ENCODE measurements at places on chromosomes 6 and 20.

- no peak for DNase-seq
These were observed 17.6 kb downstream of the MCUR1 start for GRCh38 chr6:13796781-13797180.

- DNase-seq = no peak
These were observed 718.9 kb downstream of the EPHA7 start for GRCh38 chr6:92700411-92700810.

DNA sequence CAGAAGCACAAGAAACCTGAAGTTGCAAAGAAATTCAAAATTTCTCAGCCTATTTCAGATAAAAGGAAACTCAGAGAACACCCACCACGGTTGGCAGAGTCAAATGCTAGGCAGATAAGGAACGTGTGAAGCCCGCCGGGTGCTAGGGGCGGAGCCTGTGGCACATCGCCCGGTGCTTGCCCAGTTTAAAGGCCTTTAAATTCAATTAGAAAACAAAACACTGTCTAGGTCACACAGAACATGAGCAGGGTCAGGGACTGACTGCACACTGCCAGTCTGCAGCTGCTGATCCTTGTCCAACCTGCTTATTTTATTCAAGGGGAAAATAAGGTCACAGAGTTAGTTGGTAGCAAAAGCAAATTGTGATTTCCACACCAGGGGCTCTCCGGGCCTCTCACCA is 75.8 kb downstream of the PSMG4 start:
- DNase-seq = no peak

DNA sequence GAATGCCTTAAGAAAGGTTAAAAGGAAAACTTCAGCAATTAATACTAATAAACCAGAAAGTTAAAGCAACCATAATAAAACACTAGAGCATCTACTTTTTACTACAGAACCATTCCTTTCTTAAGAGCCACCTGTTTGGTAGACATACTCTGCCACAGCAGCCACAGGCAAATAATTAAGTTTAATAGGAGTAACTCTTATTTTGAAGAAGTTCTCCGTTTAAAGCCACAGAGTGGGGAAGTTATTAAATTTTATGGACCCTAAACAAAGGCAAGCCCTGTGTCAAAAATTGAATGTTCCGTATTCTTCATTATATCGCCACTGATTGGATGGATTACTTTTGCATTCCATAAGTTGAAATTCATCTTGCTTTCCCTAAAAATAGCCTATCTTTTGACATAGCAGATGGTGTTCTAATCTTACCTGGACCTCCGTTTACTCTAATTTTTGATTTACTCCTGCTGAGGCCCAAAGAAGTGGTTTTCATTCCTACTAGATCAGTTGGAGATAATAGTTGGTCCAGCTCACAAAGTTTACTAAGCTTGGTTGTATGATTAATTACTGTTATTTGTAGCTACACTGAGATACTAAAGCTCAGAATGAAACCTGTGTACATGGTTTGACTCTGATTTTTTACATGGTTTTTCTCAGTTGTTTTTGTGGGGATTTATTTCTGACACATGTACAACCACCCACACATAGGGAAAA is 140.4 kb upstream of the SUPT3H start:
- DNase-seq = no peak

- no peak for DNase-seq
These were observed 64.1 kb upstream of the BEND6 start for GRCh38 chr6:56890683-56891429.

DNA sequence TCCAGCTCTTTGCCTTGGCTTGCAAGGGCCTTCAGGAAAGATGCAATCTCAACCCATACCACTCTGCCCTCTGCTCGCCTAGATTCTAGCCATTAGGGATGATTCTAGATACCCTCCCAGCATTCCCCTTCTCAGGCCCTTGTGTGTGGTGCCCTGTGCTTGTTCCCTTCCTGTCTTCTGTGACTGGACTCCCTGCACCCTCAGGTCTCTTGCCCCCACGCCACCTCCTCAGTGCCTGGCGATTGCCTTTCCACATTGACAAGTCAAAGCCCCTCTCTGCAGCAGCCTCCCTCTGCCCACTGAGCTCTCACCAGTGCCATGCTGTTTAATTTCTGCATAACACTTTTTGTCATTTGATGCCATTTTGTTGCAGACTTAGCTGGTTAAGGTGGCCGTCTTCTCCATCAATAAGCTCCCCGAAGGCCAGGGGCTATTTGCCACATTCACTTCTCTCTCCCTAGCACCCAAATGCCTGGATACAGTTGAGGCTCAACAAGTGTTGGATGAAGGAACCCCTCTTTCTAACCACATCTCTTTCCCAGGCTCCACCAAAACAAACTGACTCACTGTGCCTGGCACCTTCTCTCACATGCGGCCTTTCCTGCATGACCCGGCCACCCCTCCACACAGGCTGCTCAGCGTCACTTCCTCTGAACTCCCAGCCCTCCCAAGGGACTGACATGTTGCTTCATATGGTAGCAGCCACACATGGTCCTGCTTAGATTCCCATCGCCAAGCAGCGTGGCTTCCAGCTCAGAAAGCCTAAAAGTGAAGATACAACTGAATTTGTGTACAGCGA is 4.6 kb upstream of the TXNDC5 start:
- DNase-seq = no peak

- DNase-seq = no peak
These were observed 828 bp downstream of the ASCC3 start for GRCh38 chr6:100880149-100880852.

GRCh38 chr6:166286839-166287271 is 21.3 kb downstream of the PRR18 start:
- no peak for DNase-seq

- DNase-seq = no peak
These were observed 27.6 kb downstream of the CNKSR3 start for GRCh38 chr6:154482858-154483257.

DNA sequence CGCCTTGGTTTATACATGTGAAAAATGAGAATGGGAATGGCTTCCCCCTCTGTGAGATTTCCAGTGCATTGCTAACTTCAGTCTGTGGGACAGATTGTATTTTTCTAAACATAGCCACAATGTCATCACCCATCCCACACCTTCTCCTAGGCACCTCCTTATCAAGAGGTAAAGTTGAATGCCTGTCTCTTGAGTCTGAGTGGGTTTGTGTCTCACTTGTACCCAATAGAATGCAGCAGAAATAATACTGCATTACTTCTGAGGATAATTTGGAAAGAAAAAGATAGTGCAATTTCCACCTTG is 27.9 kb downstream of the RIN2 start:
- no peak for DNase-seq

DNA sequence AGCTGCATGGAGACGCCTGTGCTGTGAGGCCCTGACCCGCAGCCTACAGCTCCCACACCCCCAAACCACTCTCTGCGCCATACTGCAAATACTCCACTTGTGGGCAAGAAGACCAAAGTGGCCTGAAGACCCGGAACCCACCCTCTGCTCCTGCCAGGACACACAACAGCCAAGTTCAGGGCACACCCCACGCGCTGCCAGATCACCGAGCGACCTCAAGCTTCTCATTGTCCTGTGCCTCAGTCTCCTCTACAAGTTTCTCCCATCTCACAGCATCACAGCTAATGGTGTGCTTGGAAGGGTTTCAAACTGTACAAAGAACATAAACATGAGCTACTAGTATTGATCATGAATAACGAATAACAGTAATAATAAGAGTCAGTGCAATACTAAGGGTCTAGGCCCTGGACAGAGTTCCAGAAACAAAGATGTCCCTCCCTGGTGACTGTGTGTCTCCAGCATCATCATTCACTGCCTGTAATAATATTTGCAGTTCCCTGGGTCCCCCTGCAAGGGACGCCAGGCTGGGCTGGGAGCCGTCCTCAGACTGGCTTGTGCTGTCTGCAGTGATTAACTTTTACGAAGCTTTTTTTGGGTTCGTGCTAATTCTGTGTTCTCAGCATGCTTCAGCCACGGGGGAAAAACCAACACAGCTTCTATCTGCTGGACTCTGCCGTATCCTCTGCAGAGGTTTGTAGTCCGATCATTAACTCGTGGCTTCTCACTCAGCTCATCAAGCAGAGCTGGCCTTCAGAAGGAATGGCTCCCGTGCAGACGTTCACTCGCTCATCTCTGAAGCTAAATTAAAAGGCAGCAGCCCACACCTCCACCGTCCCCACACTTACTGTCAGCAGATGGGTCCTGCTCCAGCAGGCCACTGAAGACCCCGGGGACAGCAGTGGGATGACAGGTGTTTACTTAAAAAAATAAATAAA is 81.6 kb upstream of the MPC1 start:
- DNase-seq = no peak

DNA sequence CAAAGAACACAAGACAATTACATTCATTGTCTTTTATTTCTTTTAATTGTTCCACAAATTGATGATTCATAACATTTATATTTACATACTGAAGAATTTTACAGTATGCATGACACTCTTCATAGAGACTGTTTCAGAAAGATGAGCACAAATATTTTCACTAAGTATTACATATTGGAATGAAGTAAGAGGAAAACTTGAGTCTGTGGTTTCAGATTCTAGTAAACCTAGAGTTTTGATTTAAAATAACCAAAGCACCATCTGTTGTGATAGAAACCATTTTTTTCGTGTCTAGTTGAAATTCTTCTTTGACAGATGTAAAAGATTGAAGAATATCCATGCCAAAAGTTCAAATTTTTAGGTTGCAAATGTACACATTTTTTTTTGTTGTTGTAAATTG is 32.1 kb upstream of the OPN5 start:
- DNase-seq = no peak

GRCh38 chr20:52252664-52253063 is 61.1 kb upstream of the ZFP64 start:
- DNase-seq = no peak

DNA sequence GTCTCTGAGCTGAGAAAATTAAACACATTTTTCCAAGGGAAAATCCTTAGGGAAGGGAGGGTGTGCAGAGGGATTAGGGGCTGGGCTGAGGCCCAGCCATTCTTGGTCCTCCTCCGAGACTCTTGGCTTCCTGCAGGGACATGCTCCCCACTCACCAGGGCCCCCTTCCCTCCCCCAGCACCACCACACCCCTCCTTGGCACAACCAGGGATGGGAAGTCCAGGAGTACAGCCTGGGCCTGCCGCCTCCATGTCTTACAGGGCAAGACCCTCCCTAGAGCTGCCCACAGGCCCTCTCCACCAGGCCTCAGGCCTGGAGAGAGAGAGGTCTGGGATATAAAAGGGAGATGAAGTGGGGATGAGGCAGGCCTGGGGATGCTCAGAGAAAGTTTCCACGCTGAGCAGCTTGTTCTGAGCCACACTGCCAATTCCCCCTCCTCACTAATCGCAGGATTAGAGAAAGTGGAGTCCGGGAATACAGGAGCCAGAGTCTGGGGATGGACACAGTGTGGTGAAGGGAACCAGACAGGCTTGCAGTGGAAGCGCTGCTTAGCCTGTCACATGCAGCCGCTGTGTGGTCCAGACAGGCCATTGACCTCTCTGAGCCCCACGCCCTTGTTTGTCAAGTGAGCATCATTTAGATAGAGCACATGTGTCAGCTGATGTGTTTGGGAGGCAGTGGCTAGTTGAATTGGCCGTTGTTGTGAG is 105.5 kb downstream of the MRPL14 start:
- DNase-seq = no peak

DNA sequence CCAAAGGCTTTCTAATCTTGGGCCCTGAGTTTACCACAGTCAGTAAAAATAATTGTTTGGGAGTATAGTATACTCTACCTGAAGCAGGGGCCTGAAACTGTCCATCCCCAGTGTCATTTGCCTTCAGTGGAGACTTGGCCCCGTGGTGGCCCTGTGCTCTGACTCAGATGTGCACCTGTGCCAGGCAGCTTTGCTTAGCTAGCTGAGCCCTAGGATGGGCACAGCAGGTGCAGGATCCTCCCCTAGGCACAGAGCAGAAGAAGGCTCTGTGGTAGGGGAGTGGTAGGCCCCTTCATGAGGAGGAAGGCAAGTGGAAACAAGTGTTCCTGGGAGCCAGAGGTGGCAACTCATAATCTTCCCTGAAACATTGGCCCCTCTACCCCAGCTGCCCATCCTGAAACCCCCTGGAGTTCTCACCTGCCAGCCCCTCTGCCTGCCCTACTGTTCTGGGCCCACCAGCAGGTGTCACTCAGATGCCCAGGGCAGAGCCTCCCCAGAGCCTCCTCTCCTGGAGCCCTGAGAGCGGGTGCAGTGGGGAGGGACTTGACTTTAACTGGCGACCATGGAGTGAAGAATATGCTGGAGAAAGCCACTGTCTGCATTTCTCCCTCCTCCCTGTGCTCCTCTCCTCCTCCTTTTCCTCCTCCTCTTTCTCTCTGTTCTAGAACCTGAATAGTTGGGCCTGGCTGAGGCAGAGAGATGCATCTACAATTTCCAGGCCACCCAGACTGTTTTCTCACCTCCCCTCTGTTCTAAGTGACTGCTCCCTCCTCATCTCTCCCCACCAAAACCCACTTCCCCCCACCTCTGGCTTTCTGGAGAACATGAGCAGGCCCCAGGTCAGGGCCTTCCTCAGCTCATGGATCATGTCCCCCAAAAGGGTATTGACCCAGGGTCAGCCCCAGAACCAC is 2.9 kb downstream of the CPNE5 start:
- no peak for DNase-seq

GRCh38 chr6:41078101-41078500 is 5.3 kb downstream of the NFYA start:
- DNase-seq = no peak

DNA sequence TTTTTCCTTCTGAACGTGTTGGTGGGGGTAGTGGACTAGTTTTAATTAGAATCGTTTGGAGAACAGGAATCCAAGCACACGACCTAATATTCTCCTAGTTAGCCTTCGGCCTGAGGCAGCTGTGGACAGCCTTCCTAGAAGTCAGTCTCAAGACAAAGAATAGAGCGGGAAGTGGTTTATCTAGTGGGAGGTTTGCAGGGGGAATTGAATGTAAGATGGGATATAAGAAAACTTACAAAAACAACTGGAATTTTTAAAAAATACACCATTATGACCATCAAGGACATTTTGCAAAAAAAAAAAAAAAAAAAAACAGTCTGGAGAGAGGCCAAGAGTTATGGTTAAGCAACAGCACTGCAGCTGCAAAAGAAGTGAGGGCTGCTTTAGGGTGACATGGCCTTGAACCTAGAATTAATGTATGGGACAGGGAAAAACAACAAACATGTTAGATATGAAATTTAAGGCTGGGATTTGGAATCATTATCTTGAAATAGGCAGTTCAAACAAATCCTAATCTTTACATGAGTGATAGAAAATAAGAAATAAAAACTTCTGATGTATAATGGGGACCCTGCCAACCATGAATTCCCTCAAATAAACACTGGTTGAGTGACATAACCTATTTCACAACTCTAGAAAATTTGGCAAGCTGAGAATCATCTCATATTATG is 40.2 kb downstream of the PLAGL1 start:
- DNase-seq = no peak

DNA sequence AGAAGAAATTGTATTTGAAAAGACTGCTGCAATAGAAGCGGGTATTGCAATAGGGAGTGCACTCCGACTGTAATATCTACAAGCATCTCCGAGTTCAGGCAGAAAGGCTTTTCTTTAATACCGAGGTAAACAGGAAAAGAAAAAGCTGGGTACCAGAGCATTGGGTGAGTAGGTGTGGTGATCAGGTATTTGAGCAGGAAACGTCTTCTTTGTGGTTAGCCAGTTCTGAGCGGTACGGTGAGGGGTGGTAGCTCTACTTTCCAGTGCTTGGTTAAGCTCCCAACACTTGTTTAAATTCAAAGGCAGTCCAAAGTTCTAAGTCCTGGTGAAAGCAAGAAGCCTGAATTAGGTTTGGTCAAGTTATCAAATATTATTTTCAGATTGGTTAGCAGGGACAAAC is 404.1 kb downstream of the LMBRD1 start:
- no peak for DNase-seq

GRCh38 chr6:93418408-93419303 is 703 bp downstream of the EPHA7 start:
- DNase-seq = no peak

GRCh38 chr20:62838128-62838891 is 21.5 kb downstream of the COL9A3 start:
- DNase-seq = no peak

GRCh38 chr6:166616261-166617238 is 10.5 kb downstream of the RPS6KA2 start:
- DNase-seq = no peak
